ENCODE measurements at places on chromosomes 5 and 9.

GRCh38 chr5:140833993-140834392 is at the start of gene PCDHA7:
Gene PCDHA7 (plus strand): TSS chr5:140834269. CDS start chr5:140834384, 115 bp downstream.
- no peak for DNase-seq

- no peak for DNase-seq
Measured at GRCh38 chr9:104758974-104759373, 5.0 kb upstream of the NIPSNAP3B start.

DNA sequence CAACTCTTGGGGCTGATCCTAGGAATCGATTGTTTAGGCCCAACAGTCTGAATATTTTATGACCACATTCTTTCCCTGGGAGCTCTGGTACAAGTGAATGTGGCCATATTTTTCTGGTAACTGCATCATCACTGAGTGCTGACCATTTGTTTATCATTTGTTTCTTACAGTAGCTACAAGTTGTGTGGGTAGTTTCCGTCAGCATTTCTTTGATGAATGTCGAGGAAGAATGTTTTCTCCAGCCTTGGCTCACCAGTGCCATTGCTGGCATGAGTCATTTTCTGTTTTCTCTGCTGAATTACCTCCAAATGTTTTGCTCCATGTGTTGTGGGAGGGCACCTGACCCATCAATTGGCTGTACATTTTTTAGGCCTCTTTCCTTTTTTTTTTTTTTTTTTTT is 14.1 kb upstream of the CARD19 start:
- no peak for DNase-seq

GRCh38 chr9:79689576-79689975 is 117.8 kb downstream of the TLE4 start:
- no peak for DNase-seq

DNA sequence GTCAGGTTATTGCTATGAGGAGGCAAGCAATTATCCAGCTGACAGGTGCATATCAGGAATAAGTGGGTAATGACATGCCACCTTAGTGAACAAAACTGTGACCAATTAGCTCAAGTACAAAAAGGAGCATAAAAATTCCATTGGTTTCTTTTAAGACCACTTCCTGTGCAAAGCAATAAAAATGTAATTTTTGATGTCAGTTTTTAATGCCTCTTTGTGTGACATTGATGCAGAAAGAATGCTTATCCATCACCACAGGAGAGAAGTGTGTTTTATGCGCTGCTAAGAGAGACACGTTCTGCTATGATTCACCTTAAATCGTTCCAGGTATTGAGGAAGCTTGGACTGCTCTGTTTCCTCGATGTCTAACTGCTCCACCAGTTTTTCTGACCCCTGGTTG is 96.7 kb downstream of the MRPS27 start:
- DNase-seq, result no peak

GRCh38 chr9:15510789-15511575 is at the start of gene PSIP1:
Gene PSIP1 (minus strand): TSS chr9:15510970. CDS start chr9:15510188, 782 bp downstream.
- DNase-seq, result peak; percentile 90

DNA sequence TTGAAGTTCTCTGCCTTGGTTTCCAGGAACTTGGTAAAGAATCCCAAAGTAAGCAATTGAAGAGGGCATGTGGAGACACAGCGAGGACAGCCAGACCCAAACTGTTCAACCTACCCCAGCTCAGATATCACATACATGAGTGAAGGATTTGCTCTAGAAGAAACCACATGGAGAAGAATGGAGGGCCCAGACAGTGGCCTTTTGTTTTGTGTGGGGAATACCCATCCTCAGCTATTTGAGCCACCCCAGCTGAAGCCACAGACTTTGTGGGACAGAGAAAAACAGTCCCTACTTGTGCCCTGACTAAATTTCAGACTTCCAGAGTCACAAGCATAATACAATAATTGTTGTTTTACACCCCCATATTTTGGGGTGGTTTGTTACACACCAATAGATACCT is 387.1 kb downstream of the ZSWIM6 start:
- DNase-seq, result no peak

GRCh38 chr5:39658866-39659265 is 234.1 kb upstream of the DAB2 start:
- no peak for DNase-seq

- DNase-seq, result peak; percentile 69
Measured at GRCh38 chr5:116361171-116361967, 213.3 kb downstream of the SEMA6A start.

GRCh38 chr5:66829826-66830225 is 233.6 kb downstream of the MAST4 start:
- DNase-seq, result no peak

GRCh38 chr9:3215658-3216057 is 310.1 kb downstream of the RFX3 start:
- DNase-seq, result no peak

- no peak for DNase-seq
Measured at GRCh38 chr9:126488310-126488709, 125.4 kb upstream of the LMX1B start.

GRCh38 chr9:16656432-16657169 is 213.9 kb downstream of the BNC2 start:
- no peak for DNase-seq

- no peak for DNase-seq
Measured at GRCh38 chr5:1193591-1193985, 7.8 kb upstream of the SLC6A19 start.

DNA sequence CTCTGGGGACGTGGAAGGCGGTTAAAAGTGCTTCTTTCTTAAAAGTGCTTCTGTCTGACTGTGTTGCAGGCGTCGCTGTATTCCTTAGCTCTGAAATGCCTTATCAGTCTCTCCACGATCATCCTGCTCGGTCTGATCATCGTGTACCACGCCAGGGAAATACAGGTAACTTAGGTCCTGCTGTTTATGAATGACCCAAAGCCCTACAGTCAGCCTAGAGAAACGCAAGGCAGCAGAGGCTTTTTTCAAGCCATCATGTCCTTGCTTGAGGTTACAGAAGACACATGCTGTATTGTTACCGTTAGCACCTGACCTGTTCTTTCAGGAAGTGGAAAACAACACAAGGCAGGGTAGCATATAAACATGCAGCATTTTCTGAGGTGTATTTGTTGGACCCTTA is 2.0 kb downstream of the KCNN2 start:
- no peak for DNase-seq

All from C1 segment of cervical spinal cord (tissue), 14 donors.